ENCODE measurements at places on chromosomes 1 and 21. TPM values are rescaled to one million over a fixed set of nuclear protein-coding genes. Genes with fewer than 3 reads are reported as not detected.

- DNase-seq: no peak
Measured at GRCh38 chr1:110672753-110673108, 2.0 kb downstream of the KCNA3 start.

DNA sequence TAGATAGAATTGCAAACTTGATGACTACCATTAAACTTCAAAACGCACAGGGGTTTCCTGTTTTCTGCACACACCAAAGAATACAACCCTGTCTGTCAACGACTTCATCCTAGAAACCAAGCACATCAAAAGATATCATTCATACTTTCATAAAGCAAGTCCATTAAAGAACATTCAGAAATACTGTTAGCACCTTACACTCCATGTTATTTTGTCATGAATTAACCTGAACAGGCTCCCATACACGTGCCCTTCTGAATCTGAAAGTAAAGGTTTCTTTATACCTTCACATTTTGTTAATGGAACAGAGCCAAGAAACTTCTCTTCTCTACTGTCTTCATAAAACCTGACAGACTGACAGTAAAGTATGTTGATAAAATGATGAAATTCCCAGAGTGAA, 46.1 kb downstream of the PUM1 start:
- no peak for DNase-seq

SAMSN1 gene
- 1.6 TPM for total RNA-seq

FCAMR gene
- total RNA-seq: 0.60 TPM

DNA sequence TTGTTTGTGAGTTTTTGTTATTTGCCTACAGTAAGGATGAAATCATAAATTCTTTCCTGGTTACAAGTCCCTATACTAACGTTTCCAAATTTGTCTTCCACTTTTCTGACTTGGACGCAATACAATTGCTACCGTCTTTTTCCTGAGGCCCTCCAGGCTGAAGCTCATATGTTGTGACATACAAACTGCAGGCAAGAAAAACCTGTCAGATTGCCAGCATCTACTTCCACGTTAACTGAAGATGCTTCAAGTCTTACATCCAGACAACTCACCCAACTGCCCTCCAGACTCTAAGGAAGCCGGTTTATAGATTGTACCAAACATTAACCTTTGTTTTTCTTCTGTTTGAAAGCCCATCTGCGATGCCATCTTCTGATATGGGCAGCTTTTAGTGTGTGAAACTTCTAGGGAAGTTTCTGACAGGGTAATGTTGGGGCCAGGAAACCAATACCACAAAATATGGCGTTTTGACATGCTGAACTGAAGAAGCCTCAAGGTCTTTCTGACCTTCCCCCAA, 21.4 kb upstream of the RNF11 start:
- no peak for DNase-seq

GRCh38 chr1:170680428-170680827, 16.5 kb downstream of the PRRX1 start:
- DNase-seq: no peak

DNA sequence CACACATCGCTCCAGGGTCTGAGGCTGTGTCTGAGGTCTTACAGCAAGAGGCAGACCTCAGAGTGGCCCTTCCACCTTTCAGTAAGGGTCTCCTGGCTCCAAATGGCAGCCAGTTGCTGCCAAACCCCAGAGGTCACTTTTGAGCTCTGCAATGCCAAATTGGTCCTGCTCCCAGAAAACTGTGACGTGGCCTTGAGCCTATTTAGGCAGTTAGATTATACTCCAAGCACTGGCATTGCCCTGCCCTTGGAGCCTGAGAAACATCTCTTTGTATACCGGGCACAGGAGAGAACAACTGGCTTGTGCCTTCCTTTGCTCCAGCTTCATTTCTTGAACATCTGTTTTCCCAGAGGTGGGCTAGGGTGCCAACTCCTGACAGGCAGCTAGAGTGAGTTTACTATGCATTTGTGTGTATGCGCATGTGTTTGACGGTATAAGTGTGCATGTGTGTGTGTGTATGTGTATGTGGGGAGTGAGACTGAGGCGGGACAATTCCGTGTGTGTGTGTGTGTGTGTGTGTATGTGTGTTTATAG, 134.5 kb downstream of the IER5 start:
- no peak for DNase-seq
